Inflammatory macrophage treated with lipopolysaccharide for 4 hours (primary cell): ENCODE measurements at places on chromosomes 5 and 9.

DNA sequence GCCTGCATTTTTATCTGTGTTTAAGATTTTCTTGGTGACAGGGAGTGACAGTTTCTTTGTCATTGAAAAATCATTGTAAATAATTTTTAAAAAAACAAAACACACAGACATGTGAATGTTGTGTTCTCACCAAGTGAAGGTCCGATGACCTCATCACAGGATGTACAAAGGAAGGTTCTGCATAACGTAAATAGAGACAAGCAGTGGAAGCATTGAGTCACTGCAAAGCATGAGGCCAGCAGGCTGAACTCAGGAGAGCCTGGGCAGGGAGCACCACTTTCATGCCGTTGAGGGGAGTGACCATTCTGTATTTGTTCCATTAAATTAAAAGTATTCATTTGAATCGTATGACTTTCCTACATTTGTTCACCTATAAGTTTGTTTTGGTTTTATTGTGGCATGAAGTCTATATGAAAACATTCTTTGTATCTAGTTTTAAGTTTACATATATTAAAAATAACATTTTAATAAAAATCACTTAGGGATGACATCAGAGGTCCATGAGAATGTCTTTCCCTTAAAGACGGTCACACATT is 70.4 kb upstream of the TLE1 start:
- peak; percentile 9 for DNase-seq

DNA sequence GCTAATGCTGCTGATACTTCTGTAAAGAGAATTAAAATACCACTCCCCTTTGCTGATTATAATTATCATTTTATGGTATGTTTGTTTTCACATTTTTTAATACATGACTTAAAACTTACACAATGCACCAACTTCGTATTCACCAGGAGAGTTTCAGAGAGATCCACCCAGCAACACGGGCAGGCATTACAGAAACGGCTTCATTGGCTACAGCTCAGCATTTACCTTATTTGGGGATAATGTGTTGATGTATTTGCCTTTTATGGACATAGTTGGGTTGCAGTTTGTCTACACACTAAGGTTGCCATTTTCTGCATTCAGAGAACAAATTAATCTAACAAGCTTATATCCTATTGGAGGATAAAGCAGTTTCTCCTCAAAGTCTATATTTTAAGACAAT is 423.6 kb downstream of the PRDM9 start:
- DNase-seq = no peak

- no peak for DNase-seq
Measured at GRCh38 chr5:174490728-174491127, 233.7 kb upstream of the MSX2 start.

- no peak for DNase-seq
Measured at GRCh38 chr5:11898-12297, 80.1 kb upstream of the PLEKHG4B start.

DNA sequence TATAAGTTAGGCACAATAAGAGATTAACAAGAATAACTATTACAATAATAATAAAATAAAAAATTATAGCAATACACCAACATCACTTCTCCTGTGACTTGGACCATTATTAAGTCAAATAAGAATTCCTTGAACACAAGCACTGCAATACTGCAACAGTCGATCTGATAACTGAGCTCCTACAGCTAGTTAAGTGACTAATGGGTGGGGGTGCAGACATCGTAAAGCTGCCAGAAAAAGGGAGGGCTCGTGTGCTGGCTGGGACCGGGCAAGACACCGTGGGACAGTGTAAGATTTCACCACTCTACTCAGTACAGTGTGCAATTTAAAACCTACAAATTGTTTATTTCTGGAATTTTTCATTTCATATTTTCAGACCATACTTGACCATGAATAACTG is 78.8 kb downstream of the SNX24 start:
- no peak for DNase-seq
